ENCODE measurements at places on chromosomes 1 and 21.

DNA sequence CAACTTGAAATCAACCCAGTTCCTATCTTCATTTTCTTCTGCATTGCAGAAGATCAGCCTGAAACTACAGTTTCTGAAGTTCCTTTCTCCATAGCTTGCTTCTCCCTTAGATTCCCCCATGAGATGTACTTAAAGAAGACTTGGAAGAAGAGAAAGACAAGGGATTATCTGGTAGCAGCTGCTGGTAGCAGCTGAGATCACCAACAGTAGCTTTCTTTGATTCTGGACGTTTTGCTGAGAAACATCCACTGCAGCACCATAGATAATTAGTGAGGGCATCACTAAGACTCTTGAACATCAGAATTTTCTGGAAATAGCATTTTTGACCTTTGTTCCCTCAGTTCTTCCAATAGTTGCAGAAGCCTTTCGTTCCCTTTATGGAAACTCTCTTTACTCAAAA lies 465 bp upstream of the CFHR3 start:
- DNase-seq: no peak

- DNase-seq: no peak
Measured at GRCh38 chr1:184919892-184920291, 54.4 kb downstream of the NIBAN1 start.

GRCh38 chr1:41872074-41872473 lies 46.6 kb downstream of the HIVEP3 start:
- no peak for DNase-seq

DNA sequence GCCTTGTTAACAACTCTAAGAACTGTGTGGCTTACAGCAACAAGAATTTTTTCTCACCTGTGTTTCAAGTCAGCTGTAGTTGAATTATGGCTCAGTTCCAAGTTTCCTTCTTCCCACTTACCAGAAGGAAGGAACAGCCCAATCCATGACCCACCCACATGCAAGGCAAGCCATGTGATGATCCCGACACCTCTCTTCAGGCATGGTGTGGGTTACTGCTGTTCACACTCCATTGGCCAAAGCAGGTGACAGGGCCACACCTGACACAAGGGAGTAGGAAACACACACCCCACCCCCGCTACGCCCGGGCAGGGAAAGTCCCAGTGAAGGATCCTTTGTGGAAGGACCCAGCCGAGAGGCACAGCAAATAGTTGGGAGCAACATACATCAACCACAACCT lies 36.3 kb downstream of the KCNJ15 start:
- no peak for DNase-seq

- no peak for DNase-seq
Measured at GRCh38 chr1:157862114-157863070, 20.8 kb upstream of the CD5L start.

DNA sequence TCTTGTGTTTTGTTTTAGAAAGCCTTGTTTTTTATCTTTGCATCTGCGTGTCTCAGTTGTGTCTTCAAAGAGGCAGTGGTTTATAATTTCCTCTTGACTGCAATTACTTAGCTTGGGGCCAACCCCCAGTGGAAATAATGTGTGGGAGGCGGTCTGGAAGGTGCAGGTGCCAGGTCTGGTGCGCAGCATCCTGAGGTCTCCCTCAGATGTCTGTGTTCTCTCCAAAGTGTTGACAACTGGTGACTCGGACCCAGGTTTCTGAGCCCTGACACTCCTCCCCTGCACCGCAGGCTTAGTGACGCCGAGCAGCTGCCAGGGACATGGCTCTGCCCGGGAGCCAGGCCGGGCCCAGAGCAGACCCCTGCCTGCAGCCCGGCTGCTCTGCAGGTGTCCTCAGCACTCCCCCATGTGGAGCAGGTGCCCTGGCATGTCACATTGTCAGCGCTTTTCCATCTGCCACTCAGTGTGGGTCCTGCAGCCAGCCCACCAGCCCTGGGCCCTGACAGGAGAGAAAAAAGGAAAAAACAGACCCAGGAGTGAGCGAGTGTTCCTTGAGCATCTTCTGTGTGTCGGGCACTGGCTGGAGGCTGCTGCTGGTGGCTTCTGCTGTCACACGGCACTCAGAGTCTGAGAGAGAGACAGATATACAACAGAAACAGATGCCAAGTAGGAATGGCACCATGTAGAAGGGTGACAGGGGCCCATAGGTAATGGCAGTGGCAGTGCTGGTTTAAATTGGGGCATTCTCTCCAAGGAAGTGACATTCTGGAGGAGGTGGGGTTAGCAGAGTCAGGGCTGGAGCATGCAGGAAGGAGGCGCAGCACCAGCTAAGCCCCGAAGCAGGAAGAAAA lies 24.8 kb upstream of the SELENON start:
- peak; percentile 53 for DNase-seq

DNA sequence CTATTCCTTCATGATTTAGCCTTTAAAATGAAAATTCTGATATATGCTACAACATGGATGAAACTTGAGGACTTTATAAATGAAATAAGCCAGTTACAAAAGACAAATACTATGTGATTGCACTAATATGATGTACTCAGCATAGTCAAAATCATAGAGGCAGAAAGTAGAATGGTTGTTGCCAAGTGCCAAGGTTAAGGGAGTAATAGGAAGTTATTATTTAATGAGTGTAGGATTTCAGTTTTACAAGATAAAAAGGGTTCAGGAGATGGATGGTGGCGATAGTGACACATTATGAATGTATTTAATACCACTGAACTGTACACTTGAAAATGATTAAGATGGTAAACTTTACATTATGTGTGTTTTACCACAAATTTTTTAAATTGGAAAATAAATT lies 73.1 kb upstream of the FMN2 start:
- DNase-seq: no peak

GRCh38 chr21:34971656-34972055 lies 77.4 kb downstream of the RUNX1 start:
- no peak for DNase-seq

- peak; percentile 96 for DNase-seq
Measured at GRCh38 chr1:16012590-16013219, 5.1 kb downstream of the HSPB7 start.

DNA sequence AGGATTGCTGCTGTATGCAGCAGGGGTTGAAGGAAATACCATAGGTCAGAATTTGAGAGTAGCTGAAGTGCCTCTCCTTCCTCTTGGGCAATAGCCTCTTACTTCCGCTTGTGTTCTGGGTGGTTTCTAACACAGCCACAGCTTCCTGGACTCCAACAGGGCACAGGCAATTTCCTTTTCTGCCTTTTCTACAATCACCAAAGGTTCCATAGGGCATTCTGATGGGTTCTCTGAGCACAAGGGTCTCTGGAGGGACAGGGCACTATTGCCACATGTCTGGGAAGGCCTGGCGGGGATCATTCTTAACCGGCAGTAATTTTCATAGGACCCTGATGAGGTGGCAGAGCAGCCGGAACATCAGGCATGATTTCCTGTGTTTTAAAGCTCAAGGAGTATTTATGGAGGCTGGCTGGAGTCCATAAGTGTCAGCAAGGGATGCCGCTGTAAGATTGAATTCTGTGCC lies 5.5 kb upstream of the AGTRAP start:
- DNase-seq: peak; percentile 76

GRCh38 chr1:100767176-100767890 lies 47.8 kb downstream of the VCAM1 start:
- no peak for DNase-seq

- no peak for DNase-seq
Measured at GRCh38 chr1:42170779-42171621, 6.5 kb upstream of the GUCA2A start.

- peak; percentile 80 for DNase-seq
Measured at GRCh38 chr1:61588736-61589672, 135.9 kb downstream of the TM2D1 start.

DNA sequence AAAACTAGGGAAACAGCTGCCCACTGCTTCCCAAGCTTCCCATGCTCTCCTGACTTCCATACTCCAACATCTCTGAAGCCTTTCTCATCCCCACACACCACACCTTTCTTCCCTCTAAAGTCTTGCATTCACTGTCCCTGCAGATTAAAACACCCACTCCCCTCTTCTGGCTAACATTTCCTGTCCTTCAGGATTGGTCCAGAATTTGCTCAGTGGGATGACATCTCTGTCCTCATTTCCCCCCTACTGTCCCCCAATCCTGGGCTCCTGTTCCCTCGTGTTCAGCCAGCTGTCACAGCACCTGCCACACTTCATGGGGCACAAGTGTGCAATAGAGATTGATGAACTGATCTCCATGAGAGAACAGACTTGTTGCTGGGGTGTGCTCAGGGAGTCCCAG lies 82.7 kb downstream of the KCND3 start:
- DNase-seq: no peak

- DNase-seq: no peak
Measured at GRCh38 chr1:106232128-106232527, 824.3 kb upstream of the PRMT6 start.

- no peak for DNase-seq
Measured at GRCh38 chr1:66349242-66349641, 184.7 kb upstream of the SGIP1 start.

GRCh38 chr1:76083189-76083588 lies 8.6 kb downstream of the ST6GALNAC3 start:
- no peak for DNase-seq

DNA sequence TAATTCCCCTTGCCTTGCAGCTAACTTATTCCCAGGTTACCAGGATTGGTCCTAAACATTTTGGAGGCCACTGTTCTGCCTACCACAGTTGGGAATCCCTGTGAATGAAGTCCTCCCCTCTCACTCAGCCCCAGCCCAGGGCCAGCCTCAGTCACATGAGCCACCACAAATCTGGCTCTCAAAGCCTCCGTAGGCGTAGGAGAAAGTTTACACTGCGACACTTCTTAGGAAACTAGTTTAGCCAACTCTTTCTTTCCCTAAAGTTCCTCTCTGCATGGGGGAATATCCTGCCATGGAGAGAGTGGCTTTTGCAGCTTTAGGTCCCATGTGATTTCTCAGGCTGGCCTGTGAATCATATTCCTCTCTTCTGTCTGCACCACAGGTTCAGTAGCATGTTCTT lies 45.7 kb upstream of the ETV3 start:
- no peak for DNase-seq

DNA sequence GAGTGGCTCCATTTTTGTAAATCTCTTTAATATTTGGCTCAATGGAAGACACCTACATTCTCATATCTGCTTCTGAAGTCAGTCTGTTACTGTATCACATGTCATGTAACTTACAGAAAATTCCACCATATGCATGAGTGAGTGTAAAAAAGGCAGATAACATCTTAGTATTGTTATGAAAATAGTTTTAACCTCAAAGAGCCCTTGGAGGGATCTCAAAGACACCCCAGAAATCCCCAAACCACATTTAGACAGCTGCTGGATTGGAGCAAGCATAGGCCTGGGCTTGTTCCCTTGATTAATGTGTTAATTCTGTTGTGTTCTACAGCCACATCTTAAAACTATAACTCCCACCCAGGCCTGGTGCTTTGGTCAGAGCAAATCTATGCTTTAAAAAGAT lies 16.9 kb downstream of the MACO1 start:
- DNase-seq: no peak

GRCh38 chr1:165434281-165434680 lies 10.6 kb downstream of the RXRG start:
- DNase-seq: no peak

DNA sequence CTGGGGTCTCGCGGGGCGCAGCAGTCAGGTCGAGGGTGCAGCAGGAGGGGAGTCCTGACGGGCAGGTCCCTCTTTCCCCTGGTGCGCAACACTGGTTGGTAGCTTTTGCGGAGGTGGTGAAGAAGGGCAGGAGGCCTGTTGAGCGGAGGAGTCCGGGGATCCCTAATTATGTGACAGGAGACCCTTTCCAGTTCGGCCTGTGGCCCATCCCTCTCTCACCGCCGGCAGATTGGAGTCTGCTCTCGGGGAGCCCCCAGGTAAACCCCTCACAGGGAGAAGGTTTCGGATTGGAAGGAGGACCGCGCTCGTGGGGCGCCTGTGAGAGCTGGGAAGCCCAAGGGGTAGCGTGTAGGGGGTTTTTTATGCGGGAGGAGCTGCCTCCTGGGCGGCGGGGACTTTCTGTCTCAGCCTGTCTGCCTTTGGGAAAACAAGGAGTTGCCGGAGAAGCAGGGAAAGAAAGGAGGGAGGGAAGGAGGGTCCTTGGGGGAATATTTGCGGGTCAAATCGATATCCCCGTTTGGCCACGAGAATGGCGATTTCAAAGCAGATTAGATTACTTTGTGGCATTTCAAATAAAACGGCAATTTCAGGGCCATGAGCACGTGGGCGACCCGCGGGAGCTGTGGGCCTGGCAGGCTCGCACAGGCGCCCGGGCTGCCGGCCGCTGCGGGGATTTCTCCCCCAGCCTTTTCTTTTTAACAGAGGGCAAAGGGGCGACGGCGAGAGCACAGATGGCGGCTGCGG lies 9.5 kb downstream of the SIM2 start:
- DNase-seq: no peak

DNA sequence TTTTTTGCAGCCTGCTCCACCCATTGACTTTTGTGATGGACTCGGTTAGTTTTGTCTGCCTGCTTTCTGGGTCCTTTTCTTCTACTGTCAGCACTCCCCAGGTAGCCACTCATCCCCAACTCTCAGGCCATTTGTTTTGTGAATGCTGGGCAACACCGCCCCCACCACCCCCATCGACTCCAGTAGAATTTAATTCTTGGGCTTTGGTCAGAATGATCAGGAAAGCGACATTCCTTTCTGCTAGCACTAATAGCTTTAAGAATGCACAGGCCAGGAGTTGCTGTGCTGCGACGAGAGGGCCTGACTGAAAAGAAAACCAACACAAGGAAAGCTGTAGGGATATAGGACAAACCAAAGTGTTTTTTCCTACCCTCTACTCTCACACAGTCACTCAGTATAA lies 144.4 kb downstream of the CDC7 start:
- no peak for DNase-seq

DNA sequence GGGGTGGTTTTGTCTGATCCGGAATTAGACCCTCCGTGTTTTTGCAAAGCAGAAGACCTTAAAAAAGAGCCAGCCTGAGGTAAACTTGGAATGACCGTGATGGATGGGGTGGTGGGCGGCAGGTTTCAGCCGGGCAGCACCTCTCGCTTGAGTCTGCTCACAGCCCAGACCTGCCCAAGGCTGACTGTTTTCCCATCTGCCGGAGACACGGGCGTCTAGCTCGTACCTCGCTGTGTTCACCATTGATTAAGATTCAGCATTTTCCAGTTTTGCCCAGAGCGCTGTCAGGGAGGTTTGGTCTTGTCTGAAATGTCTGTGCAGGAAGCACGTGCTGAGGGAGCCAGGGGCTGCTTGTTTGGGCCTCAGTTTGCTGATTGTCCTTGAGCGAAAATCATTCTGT lies 591 bp downstream of the KCNAB2 start:
- DNase-seq: no peak

- no peak for DNase-seq
Measured at GRCh38 chr1:181208083-181208482, 119.6 kb downstream of the IER5 start.
